Chondrocyte (in vitro differentiated cells): ENCODE measurements at places on chromosomes 6 and 20.

- peak; percentile 2 for DNase-seq
Observed at GRCh38 chr20:25038103-25038410, 19.9 kb downstream of the ACSS1 start.

- no peak for DNase-seq
Observed at GRCh38 chr6:12353731-12354130, 63.6 kb downstream of the EDN1 start.

DNA sequence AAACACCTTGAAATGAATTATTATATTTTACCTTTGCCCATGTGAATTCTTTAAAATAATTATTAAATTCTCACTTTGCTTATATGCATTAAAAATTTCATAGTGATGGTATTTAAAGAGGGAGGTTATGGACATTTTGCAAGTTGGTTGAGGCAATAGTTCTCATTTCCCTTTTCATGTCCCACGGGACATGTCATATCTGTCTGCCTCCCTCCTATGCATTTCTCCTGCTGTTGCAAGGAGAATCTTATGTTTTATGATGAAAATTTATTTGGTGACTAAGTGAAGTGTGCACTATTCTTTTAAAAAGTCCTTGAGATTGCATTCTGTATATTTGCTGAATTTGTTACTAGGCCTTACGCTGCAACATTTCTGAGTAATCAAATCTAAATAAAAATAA lies 67.2 kb downstream of the UTRN start:
- no peak for DNase-seq

DNA sequence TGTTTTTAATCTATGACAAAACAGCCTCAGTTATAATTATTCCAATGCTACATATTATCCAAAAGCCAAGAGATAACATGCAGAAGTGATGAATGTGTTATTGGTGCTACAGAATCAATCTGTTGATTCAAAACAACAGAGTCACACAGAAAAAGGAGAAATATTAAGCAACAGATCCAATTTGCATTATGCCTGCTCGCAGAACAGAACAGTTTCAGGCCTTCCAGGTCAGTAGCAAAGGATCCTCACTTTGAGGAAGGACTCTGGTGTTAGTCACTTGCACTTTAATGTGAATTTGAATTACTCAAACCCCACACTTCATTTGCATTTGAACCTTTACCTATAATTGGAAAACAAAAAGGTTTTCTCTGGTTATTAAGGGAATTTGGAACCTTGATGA lies 198.6 kb upstream of the NT5E start:
- no peak for DNase-seq

DNA sequence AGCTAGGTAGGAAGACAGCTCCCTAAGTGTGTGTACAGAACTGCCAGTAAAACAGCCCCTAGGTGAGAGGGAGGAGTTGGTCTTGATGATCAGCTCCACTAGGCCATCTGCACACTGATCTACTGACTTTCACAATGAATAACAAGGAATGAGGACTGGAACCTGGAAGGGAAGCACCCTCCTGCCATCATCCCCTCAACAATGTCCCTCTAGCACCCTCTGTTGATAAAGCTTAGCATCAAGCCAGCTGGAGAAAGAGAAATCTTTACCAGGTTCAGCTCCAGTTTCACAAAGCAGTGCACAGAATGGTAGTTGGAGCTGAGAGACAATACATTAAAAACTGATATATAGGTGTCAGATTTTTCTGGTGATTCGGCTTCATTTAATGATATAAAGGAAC lies 57.2 kb upstream of the IRAK1BP1 start:
- no peak for DNase-seq

DNA sequence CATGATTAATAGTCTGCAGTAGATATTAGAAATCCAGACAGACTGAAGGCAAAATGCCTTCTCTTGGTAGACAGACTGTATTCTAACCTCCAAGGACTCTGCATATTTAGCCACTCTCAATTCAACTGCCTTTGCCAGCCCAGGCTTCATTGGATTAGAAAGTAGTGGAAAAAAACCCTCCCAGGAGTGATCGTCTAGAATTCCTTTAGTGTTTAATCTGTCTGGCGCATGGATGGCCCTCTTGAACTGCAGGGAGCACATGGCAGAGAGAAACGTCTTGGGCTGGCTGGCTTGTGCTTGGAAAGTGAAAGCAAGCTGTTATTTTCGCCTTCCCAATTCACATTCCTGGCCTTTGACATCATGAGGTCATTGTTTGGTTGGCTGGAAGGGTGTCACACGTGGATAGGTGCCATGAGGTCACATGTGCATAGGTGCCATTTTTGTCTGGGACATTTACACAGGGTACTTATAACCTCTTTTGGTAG lies 30.9 kb upstream of the NEDD9 start:
- no peak for DNase-seq
